ENCODE measurements at places on chromosomes 11 and 22.

- DNase-seq: no peak
These were observed 56.4 kb downstream of the UBASH3B start for GRCh38 chr11:122711831-122712381.

GRCh38 chr11:67371189-67371910 lies 2.0 kb downstream of the CLCF1 start:
- no peak for DNase-seq

GRCh38 chr11:61140416-61140815 lies 20.8 kb downstream of the VPS37C start:
- DNase-seq: no peak

GRCh38 chr22:25551396-25551795 lies 13.1 kb upstream of the GRK3 start:
- DNase-seq: no peak

GRCh38 chr11:33706546-33706945 lies 5.9 kb upstream of the C11orf91 start:
- DNase-seq: no peak

DNA sequence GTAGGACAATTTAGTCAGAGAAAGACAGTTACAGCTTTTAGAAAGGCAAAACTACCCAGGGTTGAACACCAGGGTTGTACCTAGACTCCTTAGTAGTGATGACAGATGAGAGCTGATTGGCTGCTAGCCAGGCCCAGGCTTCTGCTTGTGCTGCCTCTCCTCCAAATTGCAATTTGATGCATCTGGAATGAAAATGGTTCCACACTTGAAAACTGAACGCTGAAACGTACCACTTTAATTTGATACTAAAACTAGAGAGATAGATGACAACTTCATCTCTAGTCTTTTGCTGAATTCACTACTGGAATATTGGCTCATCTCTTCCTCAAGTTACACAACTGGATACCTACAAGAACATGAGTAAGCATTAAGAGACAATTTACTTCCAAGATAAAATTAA lies 19.2 kb upstream of the FNBP4 start:
- no peak for DNase-seq

DNA sequence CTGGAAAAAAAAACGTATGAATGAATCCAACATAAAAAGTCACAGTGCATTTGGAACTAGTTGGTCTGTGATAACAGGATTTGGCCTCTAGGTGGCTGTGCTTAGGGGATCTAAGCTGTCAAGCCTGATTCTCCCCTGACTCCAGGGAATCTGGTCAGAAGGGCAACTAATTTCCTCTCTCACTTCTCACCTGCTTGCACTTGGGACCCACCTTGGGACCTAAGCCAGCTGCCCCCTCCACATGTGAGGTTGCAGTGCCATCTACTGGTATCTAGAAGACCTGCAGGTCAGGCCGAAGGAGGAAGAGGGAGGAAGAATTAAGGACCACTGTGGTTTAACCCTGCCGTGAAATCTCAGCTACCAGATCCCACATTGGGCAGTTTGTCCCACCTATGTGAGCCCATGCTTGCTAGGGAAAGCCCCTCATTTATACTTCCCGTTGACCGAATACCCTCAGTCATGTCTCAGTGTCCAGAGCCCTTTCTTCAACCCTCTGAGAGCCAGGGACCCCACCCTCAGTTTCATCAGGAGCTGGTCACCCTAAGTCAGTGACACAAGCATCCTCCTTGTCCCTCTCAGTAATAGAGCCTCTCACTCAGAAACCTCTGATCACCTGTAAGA lies 33.2 kb upstream of the CAVIN3 start:
- peak; percentile 59 for DNase-seq

DNA sequence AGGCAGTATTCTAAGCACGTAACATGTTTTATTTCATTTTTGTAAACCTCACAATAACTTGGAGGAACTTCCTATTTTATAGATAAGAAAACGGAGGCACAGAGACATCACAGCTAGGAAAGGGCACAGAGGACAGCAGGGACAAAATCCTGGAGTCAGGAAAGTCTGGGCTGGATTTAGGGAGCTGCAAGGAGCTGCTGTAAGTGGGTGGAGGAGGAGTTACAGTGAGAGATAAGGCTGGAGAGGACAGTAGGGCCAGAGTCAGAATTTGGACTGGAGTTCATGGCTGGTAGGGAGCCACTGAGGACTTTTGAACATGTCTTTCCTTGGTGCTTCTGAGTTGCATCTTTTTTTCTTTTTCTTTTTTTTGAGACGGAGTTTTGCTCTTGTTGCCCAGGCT lies 32.2 kb upstream of the PTPRJ start:
- no peak for DNase-seq

DNA sequence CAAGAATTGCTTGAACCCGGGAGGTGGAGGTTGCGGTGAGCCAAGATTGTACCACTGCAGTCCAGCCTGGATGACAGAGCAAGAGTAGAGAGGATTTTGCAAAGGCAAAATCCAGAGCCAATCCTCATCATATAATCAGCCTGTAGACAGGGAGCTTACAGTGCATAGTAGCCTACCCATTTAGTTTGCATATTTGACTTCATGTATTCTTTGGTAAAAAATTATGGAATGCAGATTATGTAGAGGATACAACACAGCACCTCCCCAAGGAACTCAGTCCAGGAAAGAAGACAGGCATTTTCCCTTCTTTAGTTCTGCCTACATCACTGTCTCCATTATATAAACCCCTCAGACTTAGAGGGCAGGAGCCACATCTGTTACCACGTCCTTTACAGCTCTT lies 39.7 kb upstream of the YWHAH start:
- DNase-seq: no peak

GRCh38 chr11:48052183-48053044 lies 72.1 kb downstream of the PTPRJ start:
- peak; percentile 65 for DNase-seq

GRCh38 chr11:69889400-69890318 lies 70.4 kb upstream of the FGF3 start:
- DNase-seq: no peak

DNA sequence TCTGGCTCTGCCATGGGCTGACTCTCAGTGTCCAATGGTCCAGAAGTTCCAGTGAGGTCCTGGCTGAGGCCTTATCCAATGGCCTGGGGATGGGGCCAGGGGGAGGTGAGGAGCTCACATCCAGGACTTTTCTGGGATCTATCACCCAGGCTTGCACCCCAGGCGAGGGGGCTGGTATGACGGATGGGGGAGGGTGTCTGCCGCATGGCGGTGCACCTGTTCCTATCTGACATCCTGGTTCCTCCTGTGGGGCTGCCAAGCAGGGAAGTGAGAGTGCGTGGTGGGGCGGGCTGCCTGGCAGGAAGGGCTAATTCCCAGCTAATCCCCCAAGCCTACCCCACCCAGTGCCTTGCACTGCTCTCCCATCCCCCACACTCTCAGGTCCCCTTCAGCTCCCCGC lies 102.1 kb downstream of the NECTIN1 start:
- DNase-seq: no peak

- DNase-seq: no peak
These were observed 6.6 kb downstream of the H19 start for GRCh38 chr11:1990872-1991578.

DNA sequence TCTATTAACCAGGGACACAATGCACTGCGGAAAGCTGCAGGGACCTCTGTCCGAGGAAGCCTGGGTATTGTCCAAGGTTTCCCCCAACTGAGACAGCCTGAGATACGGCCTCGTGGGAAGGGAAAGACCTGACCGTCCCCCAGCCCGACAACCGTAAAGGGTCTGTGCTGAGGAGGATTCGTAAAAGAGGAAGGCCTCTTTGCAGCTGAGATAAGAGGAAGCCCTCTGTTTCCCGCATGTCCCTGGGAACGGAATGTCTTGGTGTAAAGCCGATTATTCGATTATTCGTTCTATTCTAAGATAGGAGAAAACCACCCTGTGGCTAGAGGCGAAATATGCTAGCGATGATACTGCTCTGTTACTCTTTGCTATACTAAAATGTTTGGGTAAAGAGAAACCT lies 5.2 kb downstream of the BET1L start:
- no peak for DNase-seq

GRCh38 chr11:128311742-128312719 lies 275.3 kb downstream of the ETS1 start:
- DNase-seq: no peak

- DNase-seq: no peak
These were observed 911 bp downstream of the EMID1 start for GRCh38 chr22:29206372-29207242.

DNA sequence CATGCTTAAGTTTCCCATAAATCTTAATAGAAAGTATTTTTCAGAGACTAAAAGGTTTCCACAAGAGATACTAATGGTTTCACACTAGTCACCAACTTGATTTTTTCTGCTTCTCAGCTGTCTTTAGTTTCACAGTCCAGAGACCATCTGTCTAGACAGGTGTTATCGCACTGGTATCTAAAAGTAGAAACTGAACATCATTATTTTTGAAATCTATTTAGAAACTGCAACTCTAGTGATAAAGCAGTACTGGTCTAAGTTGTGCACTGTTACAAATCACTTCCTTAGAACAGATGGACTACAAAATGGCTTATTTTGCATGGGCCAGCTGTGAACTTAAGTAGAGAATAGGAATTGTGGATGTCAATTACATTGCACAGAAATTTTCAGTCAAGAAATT lies 78.0 kb downstream of the CNTN5 start:
- no peak for DNase-seq

DNA sequence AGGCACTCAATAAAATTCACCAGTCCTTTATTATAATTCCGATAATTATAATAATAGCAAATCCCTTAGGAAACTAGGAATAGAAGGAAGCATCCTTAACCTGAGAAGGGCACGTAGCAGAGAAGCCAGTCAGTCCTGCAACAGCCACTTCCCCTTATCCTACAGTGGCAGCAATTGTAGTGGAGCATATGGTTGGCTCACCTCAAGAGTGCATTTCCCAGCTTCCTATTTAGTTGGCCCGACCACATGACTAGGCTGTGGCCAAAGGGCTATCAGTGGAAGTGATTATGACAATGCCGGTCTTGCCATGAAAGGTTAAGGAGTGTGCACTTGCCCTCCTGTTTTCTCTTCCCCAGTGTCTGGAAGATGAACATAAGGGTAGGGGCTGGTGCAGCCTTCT lies 27.0 kb downstream of the TESMIN start:
- DNase-seq: no peak

DNA sequence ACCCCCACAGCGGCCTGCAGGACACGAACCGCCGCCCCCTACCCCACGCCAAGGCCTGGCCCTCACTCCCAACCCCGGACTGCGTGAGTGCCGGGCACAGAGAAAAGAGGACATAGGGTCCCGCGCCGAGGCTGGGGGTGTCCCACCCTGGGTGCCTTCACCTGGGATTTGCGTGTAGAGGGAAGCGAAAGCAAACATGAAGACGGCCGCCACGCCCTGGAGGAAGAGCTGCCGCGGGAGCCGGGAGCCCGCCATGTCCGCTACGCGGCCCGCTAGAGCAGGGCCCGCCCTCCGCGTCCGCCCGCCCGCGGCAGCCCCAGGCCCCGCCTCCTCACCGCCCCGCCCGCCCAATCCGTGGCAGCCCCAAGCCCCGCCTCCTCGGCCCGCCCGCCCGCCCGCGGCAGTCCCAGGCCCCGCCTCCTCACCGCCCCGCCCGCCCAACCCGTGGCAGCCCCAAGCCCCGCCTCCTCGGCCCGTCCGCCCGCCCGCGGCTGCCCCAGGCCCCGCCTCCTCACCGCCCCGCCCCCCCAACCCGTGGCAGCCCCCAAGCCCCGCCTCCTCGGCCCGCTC lies at the start of gene LMF2:
Gene LMF2 (minus strand): TSS at position 282 of the 570 bp plus-strand sequence. CDS start 27 bp downstream, at position 255.
- peak; percentile 86 for DNase-seq

- no peak for DNase-seq
These were observed 190.4 kb downstream of the MIAT start for GRCh38 chr22:26847816-26848215.

DNA sequence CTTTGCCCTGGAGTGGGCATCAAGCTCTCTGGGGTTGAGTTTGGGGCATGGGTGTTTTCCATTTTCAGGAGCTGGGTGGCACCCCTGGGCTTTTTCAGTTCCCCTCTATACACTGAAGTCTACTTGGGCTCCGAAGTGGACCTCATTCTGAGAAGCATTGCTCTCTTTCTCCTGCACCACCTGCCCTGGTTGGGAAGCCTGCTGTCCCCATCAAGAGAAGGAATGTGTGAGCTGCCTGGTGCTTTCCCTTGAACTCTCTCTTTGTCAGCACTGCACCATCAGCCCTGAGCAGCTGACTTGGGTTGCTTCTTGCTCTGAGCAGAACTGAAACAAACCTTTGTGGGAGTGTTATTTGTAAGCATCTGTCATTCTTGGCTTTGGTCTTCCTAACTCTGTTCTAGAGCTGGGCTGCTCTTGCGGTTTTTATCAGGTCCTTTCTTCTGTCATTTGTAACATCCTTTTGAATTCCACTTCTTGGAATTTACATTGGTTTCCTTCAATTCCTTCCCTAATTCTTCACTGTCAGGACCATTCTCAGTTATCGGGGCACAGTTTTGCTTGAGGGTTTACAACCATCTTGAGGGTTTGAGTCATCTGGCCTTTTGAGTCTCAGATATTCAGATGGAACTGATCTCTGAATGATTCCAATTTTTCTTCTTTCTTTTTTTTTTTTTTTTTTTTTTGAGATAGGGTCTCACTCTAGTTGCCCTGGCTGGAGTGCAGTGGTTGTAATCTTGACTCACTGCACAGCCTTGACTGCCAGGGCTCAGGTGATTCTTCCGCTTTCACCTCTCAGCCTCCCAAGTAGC lies 20.5 kb downstream of the UBE2L3 start:
- DNase-seq: no peak

GRCh38 chr11:10295064-10295901 lies 1.3 kb upstream of the SBF2 start:
- no peak for DNase-seq

- no peak for DNase-seq
These were observed 13.6 kb downstream of the INCENP start for GRCh38 chr11:62137276-62137861.
